ENCODE measurements at places on chromosomes 12 and 14. TPM values are rescaled to one million over a fixed set of nuclear protein-coding genes. Genes with fewer than 3 reads are reported as not detected.

The NYNRIN gene
- 7.2 TPM for polyA plus RNA-seq

The TESPA1 gene
- polyA plus RNA-seq, result not detected

The BMP4 gene
- 11.4 TPM for polyA plus RNA-seq

The P2RX2 gene
- not detected for polyA plus RNA-seq

The SMCO2 gene
- not detected for polyA plus RNA-seq

The PDE6H gene
- polyA plus RNA-seq, result not detected

The FLRT2 gene
- polyA plus RNA-seq, result 4.6 TPM

DNA sequence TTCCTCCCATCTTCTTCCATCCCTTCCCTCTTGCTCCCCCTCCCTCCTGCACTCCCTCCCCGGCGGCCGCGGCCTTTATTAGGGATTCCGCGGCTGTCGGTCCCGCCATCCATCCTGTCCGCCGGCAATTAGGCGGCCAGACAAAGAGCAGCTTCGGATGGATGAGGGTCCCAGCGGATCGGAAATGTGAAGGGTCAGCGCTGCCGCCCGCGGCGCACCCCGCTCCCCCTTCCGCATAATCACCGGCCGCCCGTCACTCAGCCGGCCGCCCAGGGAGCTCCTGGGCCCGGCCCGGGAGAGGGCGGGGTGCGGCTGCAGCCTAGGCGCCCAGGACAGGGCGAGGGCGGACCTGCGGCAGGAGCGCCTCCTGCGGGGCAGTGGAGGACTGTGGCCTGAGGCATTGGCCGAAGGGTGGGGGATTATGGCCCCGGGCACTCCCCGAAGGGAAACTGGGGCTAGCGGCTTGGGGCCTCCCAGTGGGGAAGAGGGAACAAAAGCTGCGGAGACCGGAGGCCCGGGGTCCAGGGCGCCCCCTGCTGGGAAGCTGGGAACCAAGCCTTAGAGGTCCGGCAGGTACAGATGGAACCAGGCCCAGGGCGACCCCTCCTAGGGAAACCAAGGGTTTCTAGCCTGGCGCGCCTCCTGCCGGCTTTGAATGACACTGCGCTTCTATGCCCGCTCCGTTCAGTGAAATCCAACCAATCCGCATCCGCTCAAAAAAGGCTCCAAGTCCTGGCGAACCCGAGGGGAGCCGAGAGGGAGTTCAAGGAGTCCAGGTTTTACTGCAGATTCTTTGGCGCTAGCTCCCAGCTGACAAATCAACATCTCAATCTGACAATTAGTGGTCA lies 4.4 kb upstream of the DNAJC22 start:
- DNase-seq, result peak; percentile 78

GRCh38 chr14:63435838-63436237 lies 107.3 kb downstream of the PPP2R5E start:
- peak; percentile 97 for DNase-seq

GRCh38 chr12:9727813-9728212 lies 5.1 kb downstream of the CLECL1 start:
- no peak for DNase-seq

DNA sequence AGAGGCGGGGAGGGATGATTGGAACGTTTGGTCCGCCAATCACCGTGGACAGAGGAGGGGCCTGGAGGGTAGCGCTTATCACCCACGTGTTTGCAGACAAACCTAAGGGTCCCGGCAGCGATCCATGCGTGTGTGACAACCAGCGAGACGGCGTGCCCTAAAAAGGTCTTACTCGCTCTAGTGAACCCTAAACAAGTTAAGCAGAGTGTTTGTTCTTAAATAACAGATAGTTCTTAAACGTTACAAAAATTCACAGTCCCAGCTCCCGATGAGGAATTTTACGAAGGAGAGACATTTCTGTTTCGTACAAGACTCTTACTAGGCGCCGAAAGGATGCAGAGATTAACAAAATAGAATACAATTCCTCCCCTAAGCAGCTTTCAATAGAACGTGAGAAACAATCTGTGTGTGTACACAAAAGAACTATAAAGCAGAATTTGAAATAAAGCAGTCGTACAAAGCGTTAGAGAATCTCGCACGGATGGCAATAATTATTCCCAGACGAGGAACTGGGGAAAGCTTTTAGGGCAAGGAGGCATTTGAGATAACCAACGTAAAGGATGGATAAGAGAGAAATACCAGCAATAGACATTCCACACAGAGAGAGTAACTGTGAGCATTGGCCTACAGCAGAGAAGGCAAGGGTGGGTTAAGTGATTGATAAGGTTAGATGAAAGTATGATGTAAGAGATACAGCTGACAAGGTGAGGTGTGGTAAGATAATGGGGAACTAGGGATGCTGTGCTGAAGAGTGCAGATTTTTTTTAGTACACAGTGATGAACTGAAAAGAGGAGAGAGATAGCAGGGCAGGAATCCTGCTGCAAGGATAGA lies 831 bp upstream of the RPS6KA5 start:
- no peak for DNase-seq

DNA sequence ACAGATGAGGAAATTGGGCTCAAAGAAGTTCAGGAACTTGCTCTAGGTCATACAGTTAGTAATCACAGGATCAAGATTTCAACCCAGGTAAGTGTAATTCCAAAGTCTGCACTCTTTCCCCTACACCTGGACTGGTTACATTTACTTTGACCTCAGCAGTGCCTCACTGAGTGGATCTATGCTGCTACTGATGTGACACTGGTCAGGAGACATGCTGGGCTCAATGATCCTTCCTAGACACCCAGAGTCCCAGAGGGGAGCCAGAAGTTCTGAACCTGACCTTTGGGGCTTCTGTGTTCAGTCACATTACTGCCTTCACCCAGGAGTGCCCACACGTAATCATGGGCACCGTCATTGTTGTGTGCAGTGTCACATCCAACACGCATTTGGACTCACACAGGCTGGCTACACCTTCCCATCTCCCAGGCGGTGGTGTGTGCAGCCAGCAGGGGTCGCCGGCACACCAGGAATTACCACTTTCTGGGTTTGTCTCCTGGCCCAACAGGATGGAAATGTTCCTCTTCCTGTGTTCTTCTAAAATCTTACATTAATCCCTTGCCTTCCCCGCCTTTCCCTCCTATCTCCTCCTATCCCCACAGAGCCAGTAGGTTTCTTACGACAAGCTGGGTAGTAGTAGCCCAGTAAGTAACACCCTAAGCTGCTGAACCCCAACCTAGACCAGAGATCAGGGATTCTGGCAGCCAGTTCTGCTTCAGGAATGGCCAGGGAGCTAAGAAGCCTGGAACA lies 25.6 kb downstream of the CALCOCO1 start:
- DNase-seq, result peak; percentile 49

GRCh38 chr12:68932961-68933893 lies at the start of gene CPM:
CPM (minus strand) TSS chr12:68933171; CDS start chr12:68932837, 334 bp downstream.
- peak; percentile 24 for DNase-seq

GRCh38 chr12:132070298-132070697 lies 73.8 kb downstream of the DDX51 start:
- no peak for DNase-seq
